ENCODE measurements at places on chromosomes 12 and 14.

DNA sequence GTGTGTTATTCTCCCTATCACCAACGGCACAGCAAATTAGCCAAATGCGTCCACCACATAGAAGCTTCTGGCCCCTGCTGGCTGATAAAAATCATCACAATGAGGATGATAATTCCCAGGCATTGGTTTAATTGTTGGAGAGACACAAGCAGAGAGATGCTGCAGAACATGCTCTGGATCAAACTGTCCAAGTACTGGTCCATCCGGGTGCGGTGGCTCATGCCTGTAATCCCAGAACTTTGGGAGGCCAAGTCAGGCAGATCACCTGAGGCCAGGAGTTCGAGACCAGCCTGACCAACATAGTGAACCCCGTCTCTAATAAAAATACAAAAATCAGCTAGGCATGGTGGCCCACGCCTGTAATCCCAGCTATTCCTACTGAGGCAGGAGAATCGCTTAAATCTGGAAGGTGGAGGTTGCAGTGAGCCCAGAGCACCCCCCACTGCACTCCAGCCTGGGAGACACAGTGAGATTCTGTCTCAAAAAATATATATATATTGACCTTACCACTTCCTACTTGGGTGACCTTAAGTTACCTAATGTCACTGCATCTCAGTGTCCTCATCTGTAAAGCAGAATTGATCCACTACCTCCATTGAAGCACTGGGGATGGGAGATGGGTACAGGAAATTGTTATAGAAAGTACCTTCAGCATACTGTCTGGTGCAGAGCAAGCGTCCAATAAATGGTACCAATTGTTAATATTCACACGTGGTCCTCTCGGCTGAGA lies 83.7 kb upstream of the EGLN3 start:
- no peak for DNase-seq

GRCh38 chr12:111438481-111438880 lies 32.8 kb downstream of the SH2B3 start:
- peak; percentile 51 for DNase-seq

- DNase-seq, result no peak
Measured at GRCh38 chr14:96267336-96267735, 11.3 kb downstream of the BDKRB1 start.

DNA sequence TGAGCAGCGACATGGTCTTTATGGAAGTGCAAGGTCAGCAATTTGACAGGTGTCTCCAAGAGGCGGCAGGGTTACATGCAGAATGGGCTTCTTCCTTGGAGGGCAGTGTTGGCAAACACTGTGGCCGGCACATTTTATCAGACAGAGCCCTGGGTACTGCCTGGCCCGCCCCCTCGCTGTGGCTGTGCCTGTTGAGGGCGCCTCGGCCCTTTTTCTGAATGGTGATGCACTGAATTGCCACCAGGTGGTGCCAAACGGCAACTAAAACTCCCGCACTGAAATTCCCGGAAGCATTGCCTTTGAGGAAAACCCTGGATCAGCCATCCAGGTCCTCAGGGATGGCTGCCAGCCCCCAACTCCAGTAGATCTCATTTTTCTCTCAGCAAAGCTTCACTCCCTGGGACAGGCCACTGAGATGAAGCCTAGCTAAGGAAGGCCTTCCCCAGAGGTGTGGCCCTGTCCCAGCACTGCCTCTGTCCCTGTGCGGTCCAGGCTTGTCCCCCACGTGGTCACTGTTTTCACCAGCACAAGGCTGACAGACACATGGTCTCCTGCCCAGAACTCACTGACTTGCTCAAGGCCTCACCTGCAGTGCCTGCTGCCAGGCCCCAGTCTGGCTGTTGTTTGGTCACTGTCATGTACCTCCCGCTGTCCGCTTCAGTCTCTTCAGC lies 73.6 kb downstream of the TESC start:
- peak; percentile 10 for DNase-seq

DNA sequence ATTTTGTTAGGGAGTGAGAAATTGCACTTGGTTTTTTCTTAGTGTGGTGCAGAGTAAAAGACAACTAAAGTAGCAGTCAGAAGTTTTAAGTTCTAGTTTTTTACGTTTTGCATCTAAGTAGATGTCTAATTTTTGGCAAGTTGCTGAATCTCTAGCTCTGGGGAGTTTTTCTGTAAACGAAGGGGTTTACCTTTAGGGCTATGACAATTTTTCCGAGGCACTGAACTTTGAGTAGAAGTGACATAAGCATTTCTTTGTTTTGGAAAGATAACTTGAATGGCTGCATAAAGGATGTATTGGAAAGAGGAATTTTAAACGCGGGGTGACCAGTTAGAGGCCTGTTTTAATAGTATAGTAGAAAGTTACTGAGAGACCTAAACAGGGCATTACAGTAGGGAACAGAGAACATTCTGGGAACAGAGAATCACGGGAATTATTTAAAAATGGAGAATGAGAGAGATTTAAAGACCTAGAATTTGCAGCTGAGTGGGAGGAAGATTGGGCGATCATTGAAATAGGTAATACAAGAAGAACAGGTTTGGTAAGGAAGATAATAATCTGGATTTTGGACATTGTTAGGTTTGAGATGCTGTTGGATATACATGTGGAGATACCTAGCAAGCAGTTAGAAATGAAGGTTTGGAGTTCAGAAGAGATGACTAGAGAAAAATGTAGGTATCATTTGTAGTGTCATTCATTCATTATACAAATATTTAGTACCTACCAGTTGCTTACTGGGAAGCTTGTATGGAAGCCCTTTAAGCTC lies 1.2 kb downstream of the ZNF410 start:
- DNase-seq, result no peak

- DNase-seq, result no peak
Measured at GRCh38 chr14:69999261-69999674, 120.1 kb downstream of the SMOC1 start.

- no peak for DNase-seq
Measured at GRCh38 chr12:29782285-29782870, 1.4 kb downstream of the TMTC1 start.

GRCh38 chr12:47800582-47800981 lies 19.1 kb downstream of the HDAC7 start:
- DNase-seq, result no peak

GRCh38 chr12:113756609-113757008 lies 209.5 kb downstream of the RBM19 start:
- DNase-seq, result no peak

- no peak for DNase-seq
Measured at GRCh38 chr12:28517101-28517500, 326.8 kb downstream of the CCDC91 start.

DNA sequence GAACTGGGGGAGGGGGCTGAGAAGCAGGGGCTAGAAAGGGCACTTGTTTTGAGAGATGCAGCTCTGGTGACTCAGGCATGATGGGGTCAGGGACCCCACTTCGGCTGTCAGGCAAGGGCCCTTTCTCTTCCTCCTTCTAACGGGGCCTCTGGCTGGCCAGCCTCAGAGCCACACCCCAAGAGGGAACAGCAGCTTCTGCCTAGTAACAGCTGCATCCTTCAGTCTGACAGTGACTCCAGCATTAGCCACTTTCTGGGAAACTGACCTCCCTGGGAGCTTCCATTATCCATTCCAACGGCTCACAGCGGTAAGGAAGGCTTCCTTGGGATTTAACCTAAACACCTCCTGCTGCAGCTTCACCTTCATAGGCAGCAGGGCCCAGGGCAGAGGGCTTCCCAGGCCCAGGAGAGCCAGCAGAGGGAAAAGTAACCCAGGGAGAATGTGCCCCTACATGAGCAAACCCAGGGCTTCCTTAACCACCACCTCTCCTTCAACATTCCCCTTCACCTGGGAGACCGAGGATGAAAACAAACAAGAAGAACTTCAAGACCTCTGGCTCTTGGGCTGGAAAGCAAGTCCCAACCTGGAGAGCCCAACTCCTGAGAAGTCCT lies 2.7 kb downstream of the NCKAP5L start:
- DNase-seq, result no peak

DNA sequence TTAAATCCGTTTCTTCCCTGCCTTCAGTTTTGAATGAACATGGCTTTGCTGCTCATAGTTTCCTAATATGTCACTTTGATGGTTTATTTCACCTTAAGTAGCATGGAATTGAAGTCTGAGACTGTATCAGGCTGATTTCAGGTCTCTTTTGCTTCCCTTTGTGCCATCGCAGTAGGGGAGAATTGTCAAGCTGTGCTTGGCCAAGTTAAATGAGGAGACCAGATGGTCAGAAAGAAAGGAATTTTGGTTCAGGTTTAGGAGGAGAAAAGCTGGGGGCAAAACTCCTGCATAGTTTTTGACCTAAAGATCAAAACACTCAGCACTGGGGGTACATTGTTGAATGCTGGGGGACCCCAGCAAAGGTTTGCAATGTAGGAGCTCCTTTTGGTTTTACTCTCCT lies 398.4 kb downstream of the NUAK1 start:
- no peak for DNase-seq

- no peak for DNase-seq
Measured at GRCh38 chr14:104549536-104550339, 29.8 kb upstream of the C14orf180 start.

GRCh38 chr12:51472984-51473383 lies 48.4 kb downstream of the SLC4A8 start:
- no peak for DNase-seq

DNA sequence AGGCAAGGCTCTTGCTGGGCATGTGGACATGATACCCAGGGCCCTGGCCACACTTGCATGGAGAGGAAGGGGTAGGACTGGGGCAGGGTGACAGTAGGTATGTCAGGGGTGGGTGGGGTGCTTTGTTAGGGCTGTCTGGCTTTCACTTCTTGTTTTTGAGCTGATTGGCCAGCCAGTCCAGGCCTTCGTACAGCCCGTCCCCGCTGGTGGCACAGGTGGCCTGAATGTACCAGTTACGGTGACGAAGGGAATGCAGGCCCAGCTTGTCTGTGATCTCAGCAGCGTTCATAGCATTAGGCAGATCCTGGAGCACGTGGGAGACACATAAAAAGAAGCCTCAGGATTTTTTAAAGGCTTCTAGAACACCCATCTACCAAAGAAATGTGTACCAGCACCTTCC lies 13.5 kb upstream of the FKBP11 start:
- no peak for DNase-seq

- no peak for DNase-seq
Measured at GRCh38 chr14:33375786-33376185, 437.1 kb downstream of the NPAS3 start.

GRCh38 chr12:58804749-58805148 lies 115.6 kb downstream of the LRIG3 start:
- DNase-seq, result no peak

- DNase-seq, result no peak
Measured at GRCh38 chr12:76310110-76310509, 38.1 kb downstream of the BBS10 start.

DNA sequence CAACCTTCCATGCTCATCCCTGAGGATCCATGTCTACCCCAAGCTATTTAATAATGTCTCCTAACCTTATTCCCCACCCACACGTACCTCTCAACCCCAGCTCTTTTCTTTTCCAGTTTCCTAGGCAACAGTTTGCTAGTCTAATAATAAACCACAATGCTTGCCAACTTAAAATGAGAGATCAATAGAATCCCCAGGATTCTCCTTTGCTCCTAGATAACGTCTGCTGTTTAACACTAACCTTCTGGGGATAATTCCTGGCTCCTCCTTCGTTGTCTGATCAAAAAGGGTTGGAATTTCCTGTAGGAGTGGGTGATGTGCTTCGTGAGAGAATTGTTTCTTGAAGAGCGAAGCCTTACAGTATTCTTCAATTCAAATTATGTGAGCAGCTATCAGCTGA lies 42.2 kb upstream of the DBX2 start:
- DNase-seq, result no peak

- DNase-seq, result no peak
Measured at GRCh38 chr12:26338586-26339572, 143.5 kb downstream of the SSPN start.

DNA sequence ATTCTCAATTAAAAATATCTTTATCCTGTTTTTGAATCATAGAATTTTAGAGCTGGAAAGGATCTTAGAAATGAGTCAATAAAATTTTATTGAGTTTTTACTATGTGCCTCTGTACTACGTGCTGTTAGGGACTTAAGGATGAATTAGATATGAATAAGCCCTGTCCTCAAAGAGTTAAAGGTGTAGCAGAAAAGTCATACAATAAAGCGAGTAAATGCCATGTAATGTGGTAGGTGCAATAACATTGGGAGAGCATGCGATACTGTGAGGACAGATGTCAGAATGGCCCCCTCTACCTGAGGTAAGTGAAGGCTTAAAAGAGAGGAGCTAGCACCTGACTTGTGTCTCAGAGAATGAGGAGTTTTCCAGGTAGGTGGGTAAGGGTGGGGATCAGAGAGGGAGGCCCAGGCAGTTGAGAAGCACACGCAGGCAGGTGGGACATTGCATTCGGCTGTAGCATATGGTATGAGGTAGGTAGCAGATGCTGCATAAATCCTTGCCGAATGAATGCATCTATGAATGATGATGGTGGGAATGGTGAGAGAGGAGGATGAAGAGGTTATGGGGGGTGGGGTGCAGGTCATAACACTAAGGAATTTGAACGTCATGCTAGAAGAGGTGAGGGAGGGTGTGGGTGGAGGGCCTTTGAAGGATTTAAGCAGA lies 35.4 kb upstream of the ATP23 start:
- DNase-seq, result no peak

- DNase-seq, result no peak
Measured at GRCh38 chr12:31322801-31323207, 3.1 kb downstream of the SINHCAF start.

DNA sequence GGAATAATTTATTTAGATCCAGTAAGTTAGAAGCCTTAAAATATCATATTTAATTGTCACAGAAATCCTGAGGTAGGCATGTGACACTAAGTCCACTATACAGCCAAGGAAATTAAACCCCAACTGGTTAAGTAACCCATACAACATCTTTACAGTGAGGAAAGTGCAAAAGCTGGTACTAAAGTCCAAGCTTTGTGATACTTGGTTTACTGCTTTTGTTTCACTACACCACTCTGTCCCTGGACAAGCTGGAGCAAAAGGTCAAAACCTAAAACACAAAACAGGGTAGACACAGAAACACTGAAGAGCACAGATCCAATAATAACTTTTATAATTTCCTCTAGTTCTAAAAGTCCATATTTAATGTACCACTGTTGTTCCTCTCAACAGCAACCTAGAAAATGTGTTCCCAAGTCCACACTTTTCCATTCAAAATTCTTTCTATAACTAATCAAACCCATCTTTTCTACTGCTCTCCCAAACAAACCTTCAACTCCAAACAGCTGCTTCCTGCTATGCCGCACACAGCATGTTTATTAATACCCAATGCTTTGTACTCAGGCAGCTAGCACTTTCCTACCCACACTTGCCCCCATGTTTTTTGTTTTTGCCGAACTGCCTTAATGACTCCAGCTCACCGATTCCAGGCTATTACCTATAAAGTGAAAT lies 90.9 kb downstream of the MED13L start:
- no peak for DNase-seq
